ENCODE measurements at places on chromosomes 2 and 18.

DNA sequence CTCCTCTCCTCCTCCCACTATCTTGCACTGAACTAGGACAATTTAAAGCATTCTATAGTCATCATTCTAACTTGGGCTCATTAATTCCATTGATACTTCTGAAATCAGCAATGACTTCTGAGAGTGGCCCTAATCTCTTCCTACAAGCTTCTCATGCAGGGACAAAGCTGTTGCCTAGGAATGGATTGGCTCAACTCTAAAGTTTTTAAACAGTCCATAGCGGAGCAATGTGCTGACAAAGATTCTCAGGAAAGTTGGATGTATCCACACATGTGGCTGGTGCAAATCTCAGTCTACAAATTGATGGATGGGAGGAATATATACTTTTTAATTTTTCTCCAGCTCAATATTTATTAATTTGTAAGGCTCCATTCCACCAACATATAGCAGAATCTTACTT is 388.9 kb downstream of the SETBP1 start:
- DNase-seq: no peak

DNA sequence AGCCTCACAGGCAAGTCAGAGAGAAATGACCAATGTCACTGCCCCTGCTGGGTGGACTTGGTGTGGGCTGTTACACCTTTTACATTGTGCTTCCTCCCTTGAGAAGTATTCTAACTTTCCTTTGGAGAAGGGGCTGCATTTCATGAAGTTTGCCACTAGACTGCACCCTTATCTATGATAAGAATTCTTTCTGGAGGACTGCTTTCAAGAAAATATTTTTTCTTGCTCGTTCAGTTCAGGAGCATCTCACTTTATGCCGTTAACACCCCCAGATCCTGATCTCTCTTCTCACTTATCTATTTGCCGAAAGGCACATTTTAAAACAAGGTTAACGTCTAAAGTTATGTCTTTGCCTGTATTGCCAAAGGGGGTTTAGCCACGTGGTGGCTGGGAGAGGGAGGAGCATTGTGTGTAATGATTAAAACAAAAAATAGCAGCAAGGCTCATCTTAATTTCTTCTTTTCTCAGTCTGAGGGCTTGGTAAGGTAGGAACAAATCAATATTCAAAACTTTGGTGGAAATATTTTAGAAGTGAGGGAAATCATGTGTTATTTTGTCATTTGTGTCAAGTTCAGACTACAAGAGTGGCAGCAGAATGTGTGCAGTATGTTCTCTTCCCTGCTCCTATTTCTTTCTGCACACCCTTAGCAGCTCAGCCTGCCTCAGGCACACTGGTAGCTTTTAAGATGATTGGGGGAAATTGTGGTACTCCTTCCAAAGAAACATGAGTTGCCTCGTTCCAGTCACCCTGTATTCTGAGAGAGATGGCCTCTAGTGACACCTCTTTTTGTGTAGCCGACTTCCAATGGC is 1.6 kb upstream of the IGFBP5 start:
- DNase-seq: no peak

DNA sequence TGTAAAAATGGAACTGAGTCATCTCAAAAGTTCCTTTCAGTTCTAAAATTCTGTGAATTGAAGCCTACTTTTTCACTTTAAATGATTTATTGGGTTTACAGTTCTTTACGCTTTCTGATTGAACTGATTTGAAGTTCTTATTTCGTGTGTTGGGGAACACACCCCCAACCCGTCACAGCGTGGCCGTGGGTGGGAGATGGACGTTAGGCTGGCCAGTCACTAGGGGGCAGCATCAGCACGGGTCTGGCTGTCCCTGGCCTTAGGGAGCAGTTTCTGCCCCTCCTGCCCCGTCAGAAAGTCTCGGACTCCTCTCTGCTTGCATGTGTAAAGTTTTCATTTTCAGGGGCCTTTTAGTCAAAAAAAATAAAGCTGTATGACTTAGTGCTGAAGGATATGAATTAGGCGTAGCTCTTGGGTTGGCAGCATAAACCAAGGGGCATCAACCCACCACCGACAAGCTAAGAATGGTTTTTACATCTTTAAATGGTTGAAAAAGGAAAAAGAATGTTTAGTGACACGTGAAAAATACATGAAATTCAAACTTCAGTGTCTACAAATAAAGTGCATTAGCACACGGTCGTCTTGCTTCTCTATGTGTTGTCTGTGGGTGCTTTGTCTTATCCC is 63.4 kb downstream of the ZCCHC2 start:
- peak; percentile 37 for DNase-seq

DNA sequence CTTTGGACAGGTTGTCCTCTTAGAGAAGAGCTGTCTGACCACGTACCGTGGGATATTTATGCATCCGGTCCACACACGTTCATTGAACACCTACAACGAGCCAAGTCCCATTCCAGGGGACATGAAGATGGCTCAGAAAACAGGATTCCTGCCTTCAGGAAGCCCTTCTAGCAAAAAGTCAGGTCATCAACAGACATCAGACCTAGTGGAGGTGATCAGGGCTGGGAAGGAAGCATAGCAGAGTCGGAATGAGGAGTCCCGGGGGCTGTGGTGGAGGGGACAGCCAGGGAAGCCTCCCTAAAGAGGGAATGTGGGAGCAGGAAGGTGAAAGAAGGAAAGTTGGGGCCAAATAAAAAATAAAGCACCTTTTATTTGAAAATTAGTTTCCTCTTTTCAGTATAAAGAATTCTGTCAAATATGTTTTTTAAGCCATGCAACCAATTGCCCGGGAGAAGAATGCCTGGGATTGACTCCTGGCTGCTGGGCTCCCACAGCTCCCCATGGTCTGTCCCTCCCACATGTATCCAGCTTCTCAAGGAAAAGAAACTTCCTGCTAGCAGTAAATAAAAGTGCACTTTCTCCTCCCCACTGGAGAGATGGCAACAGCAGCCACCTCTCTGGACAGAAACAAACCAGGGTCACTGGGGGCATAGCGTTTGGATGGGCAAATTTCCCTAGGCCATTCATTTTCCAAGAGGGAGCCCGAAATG is 144.8 kb downstream of the SMAD7 start:
- DNase-seq: no peak

DNA sequence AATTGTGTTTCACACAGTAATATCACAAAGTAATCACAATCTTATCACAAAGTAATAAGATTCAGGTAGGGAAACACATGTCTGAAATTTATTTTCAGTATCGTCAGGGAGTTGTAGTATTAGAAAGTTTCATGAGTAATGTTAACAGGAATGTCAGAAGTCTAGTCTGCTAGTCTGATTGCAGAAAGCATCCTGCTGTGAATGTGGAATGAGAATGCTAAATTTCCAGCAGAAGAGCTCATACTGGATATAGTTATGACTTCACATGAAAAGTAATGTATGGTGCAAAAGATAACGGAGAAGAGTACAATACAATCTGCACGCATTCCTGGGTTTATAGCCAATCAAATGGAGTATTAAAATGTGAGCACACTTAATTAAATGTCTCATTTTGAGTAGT is 494.7 kb upstream of the SETBP1 start:
- DNase-seq: no peak

DNA sequence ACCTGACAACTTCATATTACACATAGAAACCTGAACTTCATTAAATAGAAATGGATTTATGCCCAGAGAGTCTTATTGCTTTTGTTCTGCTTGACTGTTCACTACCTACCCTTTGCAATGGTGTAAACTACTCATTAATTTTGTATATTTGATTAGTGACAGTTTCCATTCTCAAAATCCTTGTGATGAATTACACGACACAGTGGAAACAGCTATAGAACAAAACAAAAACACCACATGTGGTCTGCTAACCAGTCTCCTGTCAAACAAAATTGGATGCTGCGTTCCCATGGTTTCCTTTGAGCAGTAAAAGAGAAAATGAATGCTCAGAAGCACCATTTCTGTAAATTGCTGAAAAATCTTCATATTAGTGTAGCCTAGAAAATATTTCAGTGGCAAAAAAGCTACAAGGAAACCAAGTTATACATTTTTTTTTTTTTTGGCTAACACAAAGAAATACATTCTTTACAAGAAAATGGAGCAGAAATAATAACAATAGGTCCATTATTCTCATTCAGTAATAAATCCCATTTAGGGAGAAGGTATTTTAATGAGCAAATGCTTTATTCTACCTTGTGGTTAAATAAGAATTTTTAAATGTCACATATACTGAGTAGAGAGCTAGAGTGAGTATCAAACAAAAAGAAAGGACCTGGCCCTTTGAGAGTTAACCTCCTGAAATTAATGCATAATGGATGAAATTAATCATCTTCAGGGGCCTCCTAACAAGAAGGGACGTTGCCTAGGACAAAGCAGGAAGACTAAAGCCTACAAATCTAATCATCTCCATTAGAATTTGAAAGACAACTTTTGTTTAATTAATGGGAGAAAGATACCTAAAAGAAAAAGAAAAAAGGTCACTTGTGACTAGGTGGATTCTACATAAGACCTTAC is 355.1 kb upstream of the ZC3H15 start:
- DNase-seq: no peak

DNA sequence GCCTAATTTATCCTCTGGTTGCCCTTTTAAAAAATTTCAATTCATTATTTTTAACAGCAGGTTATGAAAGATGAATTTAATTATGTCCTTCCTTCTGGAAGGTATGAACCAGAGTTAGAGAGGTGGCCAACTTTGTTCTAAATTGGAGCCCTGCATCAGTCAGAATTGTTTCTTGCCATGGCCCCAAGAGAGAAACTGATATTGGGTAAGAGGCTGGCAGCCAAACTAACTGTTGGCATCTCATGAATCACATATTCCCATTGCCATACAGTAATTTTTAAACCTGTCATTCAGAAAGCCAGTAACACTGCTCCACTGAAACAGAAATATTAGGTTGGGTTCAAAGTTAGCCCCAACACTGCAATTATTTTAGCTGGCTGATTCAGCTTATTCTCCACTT is 67.4 kb downstream of the SMAD2 start:
- no peak for DNase-seq

DNA sequence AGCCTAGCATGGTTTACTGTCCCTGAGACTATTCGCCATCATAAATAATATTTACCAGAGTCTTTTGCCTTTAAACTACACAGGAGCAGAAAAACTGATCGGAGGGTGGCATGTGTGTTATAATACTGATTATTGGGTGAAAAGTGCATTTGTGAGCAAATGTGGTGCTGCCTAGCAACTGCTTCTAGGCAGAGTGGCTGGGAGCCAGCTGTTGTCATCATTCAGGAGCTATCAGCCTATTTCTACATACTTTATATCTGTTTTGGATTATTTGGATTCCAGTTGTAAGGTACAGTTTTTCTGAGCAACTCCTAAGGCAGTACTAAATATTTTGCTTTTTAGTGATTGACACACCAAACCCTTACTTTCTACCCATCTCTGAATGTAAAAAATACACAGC is 75.0 kb upstream of the MSTN start:
- no peak for DNase-seq

DNA sequence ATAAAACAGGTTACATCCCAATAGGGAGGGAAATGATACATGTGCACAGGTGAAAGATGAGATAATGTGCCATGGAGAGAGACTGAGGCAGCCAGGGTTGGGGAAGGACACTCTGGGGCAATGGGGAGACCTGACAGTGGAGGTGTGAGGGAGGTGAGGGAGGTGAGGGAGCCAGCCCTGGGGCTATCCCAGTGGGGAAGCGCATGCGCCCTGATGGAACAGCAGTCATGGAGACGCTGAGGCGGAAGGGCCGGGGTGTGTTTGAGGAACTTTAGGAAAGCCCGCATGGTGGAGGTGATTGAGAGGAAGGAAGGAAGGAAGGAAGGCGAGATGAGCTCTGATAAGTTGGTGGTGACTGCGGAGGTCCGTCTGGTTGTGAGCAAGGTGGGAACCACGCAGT is 66.5 kb downstream of the CABLES1 start:
- DNase-seq: no peak

GRCh38 chr18:58800582-58800981 is 64.1 kb upstream of the ZNF532 start:
- DNase-seq: no peak

- no peak for DNase-seq
These were observed 255.8 kb upstream of the SLC14A2 start for GRCh38 chr18:45359275-45360009.

DNA sequence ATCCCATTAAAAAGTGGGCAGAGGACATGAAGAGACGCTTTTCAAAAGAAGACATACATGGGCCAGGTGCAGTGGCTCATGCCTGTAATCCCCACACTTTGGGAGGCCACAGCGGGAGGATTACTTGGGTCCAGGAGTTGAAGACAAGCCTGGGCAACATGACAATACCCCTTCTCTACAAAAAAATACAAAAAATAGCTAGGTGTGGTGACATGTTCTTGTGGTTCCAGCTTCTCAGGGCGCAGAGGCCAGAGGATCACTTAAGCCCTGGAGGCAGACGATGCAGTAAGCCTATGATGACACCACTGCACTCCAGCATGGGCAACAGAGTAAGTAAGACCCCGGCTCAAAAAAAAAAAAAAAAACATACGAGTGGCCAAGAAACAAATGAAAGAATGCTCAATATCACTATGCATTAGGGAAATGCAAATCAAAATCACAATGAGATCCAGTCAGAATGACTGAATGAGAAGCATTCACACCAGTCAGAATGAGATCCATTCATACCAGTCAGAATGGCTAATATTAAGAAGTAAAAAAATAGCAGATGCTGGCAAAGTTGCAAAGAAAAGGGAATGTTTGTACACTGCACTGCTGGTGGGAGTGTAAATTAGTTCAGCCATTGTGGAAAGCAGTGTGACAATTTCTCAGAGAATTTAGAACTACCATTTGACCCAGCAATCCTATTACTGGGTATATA is 550.2 kb upstream of the SLC39A10 start:
- no peak for DNase-seq

DNA sequence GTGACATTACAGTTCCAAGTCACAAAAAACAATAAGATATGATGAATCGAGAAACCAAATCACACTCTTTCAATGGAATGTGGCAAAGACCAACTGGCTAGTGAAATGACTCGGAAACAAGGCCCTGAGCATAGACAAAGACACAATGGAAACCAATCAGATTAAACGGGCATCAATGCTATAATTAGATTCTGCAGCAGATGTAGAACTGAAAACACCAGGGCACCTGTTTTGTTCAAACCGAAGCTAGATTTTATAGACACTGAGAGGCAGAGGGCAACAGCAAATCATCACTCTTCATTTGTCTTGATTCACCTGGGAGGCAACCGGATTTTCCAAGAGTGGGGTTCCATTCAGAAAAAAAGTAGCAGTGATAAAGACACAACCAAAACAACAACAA is 92.8 kb upstream of the BARD1 start:
- DNase-seq: no peak

GRCh38 chr2:95799892-95800291 is 191.7 kb downstream of the ANKRD36C start:
- no peak for DNase-seq

- DNase-seq: no peak
These were observed 149.3 kb upstream of the ALPP start for GRCh38 chr2:232228971-232229894.

GRCh38 chr2:197908990-197909776 is 104.8 kb downstream of the PLCL1 start:
- DNase-seq: no peak

- no peak for DNase-seq
These were observed 30.1 kb upstream of the MC5R start for GRCh38 chr18:13793819-13794218.

All from CD4-positive, alpha-beta T cell treated with Interleukin-6 at 100 ng/mL for 8 hours (primary cell).